ENCODE measurements at places on chromosomes 7 and 10. TPM values are rescaled to one million over a fixed set of nuclear protein-coding genes. Genes with fewer than 3 reads are reported as not detected.

DNA sequence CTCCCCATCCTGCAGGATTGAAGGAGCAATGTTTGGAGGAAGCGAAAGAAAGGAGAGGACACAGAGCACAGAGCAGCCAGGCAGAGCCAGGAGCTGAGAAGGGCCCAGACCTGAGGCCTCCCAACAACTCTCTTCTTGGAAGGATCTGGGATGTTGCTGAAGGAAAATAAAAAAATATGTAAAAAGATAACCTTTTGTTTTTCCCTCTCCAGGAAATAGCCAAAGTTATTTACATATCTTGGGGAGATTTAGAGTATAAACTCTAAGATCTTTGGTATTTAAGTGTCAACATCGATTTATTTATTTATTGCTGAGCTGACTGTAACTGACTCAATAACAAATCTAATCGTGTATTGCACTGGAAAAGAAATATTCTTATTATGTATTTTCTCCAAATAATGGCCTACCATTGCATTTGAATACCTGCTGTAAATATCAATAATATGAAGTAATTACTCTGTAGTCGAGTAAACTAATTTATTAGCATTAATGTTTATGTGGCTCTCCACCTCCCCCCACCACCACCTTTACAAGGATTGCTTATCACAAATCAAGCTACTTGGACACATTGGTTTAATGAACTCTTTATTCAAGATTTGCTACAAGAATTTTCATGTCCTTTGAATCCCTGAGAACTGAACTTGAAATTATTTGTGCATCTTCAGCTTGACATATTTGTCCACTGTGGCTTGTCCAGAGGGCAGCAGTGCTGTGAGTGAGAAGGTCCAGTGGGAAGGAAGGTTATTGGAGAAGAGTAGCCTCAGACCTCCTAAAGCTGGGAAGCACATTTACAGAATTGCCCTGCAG lies 1.8 kb upstream of the HOXA11 start:
- no peak for DNase-seq

DNA sequence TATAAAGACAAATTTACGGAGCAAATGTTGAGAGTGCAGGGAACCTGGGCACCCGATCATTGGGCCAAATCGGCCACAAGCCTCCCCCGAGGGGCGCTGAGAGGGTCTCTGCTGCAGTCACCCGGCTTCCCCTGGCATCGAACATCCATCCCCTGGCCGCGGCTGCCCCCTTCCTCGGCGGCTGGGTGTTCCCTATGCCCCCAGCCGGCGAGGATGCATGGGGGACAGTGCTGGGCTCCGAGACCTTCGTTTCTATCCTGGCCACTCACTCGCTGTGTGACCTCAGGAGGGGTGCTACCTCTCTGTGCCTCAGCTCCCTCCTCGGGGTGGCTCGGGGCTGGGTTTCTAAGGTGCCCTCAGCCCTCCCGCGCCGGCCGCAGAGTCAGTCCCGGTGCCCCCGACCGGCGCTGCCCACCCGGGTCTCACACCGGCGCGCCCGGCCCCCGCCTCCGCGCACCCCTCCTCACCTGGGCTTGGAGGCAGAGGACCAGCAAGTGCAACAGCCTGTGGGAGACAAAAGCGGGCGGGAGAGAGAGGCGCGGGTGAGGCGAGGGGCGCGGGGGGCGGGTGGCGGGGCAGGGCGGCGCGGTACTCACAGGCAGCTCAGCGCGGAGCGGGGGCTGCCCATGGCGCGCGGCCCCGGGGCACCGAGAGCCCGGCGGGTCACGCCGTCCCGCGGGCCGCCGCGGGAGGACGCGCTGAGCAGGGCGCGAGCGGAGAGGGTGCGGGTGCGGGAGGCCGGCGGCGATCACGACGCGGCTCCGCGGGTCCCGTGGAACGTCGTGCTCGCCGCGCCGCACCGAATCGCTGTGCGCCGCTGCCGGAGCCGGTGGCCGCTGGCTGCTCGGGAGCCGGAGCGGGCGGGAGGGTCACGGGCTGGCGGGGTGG lies at the start of gene FGF8:
TSS of gene FGF8 (minus strand) at position 842 of the 888 bp plus-strand sequence. CDS start at position 628, 214 bp downstream.
- DNase-seq: no peak

The CHAT gene
- not detected for total RNA-seq

The CLCN1 gene
- total RNA-seq: 3.1 TPM

GRCh38 chr10:1923998-1924397 lies 186.7 kb upstream of the ADARB2 start:
- DNase-seq: no peak

DNA sequence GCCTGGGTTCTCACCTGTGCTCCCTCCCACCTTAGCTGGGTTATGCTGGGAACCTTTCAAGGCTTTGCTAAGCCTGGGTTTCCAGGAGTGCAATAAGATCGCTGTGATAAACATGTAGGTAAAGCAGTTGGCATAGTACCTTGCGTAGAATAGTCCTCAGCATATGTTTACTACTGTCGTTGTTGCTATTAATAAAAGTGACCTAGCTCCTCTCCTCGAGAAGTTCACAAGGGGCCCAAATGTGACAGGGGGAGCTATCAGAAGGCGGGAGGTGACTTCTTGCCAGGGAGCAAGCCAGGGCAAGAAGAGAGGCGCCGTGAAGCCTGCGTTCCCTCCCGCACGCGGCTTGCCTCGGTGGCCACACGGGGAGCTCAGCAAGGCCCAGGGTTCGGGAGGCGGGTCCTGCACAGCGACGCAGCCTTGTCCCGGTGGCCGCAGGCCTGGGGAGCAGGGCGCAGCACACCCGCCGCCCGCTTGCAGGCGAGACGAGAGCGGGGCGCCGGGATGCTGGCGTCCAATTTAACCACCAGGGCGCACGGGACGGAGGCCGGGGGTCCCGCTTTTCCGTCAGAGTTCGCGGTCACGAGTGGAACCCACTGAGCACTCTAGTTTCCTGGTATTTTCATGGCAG lies 106.2 kb downstream of the SNX10 start:
- peak; percentile 67 for DNase-seq

GRCh38 chr10:18068401-18068800 lies 71.8 kb upstream of the CACNB2 start:
- DNase-seq: no peak

The DKK1 gene
- 0.51 TPM for total RNA-seq

GRCh38 chr10:126777714-126778113 lies 107.2 kb upstream of the C10orf90 start:
- DNase-seq: no peak

The EPHB4 gene
- 49.1 TPM for total RNA-seq

GRCh38 chr10:60535427-60535826 lies 145.8 kb upstream of the ANK3 start:
- no peak for DNase-seq

The CLDN3 gene
- total RNA-seq: 9.9 TPM

The ARHGAP19 gene
- total RNA-seq: 20.1 TPM

DNA sequence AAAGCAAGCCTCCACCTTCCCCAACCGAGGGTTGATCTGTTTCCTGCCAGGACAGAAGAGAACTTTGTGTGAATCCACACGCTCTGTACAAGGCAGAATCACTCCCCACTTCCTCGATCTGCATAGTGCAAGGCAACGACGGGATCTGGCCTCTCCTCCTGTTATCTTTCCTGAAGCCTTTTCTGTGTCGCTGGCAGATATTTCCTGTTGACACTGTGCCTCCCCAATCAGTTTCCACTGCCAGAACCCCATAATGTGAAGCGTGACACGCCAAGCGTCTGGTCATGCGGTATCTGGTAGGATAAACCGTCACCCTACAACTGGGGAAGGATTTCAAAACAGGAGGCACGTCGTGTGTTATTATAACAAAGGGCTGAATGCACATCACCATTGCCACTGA lies 57.2 kb downstream of the FAM171A1 start:
- peak; percentile 67 for DNase-seq

The BLNK gene
- total RNA-seq: 2.2 TPM

DNA sequence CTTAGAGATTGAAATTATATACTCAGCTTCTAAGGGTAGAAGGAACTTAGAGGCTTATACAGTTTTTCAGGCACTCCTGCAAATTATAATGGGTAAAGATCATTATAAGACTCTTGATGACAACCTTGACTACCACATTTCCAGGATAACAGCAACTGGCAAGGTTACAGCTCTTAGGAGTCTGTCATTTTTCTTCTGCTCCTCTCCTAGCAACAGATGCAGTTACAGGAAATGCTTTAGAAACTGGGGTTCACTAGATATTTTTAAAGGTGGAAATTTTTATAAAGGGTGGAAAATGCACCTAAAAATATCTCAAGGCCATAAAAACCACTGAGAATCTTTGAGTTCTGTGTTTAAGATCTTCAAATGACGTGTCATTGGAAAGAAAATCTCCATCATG lies 185.8 kb downstream of the RELN start:
- no peak for DNase-seq

DNA sequence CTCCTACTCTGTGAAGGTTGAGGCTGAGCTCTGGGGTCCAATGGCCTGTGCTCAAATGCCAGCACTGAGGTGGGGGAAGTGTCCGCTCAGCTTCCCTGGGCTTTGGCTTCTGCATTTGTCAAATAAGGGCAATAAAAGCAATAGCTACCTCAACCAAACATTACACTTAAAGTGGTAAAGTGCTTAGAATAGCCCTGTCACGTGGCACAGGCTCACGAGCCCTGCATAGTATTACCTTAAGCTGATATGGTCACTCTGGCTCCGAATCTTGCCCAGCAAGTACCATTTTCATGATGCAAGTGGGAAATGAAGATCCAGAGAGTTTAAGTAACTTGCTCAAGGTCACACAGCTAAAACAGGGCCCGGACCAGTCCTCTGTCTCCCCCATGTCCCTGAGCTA lies 451.1 kb upstream of the ZMIZ1 start:
- DNase-seq: no peak

The NPFFR1 gene
- total RNA-seq: not detected

DNA sequence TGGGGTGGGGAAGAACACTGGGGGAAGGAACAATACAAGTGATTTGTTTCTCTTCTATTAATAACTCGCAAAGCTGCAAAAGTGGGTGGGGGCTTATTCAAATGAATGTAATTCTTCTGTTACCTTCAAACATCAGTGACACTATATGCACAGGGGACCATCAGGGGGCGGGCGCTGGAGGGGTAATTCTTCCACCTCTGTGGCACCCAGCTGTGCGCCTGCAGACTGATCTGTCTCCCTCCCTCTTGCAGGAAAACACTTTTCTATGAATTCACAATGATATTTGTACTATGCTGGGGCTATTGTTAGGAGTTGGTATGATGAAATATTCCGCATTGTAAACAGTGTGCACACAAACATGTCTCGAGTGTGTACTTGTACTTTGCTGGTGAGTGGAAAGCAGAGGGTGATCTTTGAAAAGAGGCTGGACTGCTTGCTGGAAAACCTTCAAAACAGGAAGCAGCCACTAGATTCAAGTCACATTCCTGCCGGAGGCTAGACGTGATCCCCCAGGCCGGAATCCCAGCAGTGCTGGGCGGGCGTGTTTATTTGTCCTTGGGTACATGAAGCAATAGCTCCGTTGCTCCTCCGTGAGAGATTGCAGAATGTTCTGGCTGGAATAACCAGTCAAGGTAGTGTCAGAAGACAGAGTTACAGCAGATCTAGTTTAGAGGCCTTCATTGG lies 15.8 kb upstream of the BNIP3 start:
- peak; percentile 70 for DNase-seq

- DNase-seq: peak; percentile 99
Observed at GRCh38 chr10:110007701-110008517, at the start of gene ADD3. TSS of gene ADD3 (plus strand) at chr10:110007984. CDS start at chr10:110100654, 92,670 bp downstream.

DNA sequence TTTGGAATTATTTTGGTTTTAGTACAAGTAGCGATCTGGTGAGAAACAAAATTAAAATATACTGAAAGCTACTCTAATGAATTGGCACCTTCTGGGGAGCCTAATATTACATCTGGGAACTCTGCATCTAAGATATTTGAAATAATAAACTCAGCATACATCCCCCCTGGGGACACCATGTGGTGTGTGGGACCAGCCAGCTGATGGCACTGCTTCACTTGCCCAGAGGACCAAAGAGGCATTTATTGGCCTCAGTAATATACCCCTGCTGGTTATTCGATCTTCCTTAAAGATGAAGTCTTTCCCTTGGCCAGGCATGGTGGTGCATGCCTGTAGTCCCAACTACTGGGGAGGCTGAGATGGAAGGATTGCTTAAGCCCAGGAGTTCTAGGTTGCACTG lies 195.1 kb upstream of the AUTS2 start:
- no peak for DNase-seq

DNA sequence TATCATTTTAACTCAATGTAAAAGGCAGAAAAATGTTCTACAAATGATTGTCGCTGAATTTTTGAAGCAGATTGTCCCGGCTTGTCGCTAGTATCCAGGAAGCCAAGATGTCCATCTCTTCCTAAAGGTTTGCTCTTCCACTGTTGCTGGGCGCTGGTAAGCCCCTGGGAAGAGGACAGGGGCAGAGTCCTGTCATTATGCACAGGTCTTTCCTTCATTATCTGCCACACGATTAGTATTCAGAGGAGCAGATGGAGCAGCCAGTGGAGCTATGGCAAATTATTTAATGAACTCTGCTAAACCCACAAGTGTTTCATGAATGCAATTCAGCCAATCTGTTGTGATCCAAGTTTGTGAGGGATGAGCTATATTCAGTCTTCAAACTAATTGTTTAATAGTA lies 499.1 kb upstream of the NRP1 start:
- no peak for DNase-seq

DNA sequence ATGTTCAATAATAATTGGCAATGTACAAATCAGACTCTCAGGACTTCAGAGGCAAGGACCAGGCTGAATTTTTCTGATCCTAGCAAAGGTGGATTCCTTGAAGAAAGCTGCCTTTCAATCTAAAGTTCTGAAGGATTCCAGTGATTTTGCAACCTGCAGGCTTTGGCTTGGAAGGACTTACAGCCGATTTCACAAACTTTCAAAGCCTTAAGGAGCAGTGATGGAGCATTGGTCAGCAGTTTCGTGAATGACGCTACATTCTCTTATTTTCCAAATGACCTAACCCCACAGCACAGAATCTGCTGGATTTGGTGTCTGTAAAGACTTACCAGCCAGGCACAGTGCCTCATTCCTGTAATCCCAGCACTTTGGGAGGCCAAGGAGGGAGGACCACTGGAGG lies 167.5 kb downstream of the ARHGAP12 start:
- DNase-seq: no peak

DNA sequence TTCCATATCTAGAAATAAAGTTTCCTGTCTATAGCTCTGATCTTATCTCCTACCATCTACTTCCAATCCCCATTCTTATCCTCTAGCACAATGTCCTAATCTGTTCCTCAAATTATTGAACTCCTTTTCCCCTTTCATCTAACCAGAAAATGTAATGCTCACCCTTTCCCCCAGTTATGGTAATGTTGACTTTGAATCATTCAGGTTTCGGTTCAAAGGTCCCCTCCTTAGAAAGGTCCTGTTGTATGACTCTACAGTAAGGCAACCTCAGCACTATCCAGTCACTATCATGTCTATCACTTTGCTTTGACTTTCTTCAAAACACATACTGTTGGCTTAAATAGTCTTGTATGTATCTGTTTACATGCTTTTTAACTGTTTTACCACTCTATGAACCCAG lies 264.2 kb upstream of the PCDH15 start:
- DNase-seq: no peak

GRCh38 chr7:28607855-28608193 lies 195.5 kb downstream of the CREB5 start:
- no peak for DNase-seq

GRCh38 chr7:25318047-25318446 lies 89.8 kb upstream of the NPVF start:
- no peak for DNase-seq

- no peak for DNase-seq
Observed at GRCh38 chr7:29265208-29265923, 70.8 kb downstream of the CHN2 start.

- no peak for DNase-seq
Observed at GRCh38 chr10:94268652-94269051, 94.1 kb downstream of the NOC3L start.

GRCh38 chr7:5626498-5626897 lies 155.0 kb downstream of the RNF216 start:
- DNase-seq: no peak

The ACTA2 gene
- total RNA-seq: 300 TPM

The SPDYE8 gene
- total RNA-seq: not detected

The FGL2 gene
- 110 TPM for total RNA-seq

- DNase-seq: peak; percentile 93
Observed at GRCh38 chr10:16965740-16966447, 148.7 kb upstream of the RSU1 start.

The SFTPA1 gene
- total RNA-seq: not detected
